ENCODE measurements at places on chromosomes 1 and 21.
A peak's percentile ranks its signal among the peaks of the same experiment; 100 is the strongest.

DNA sequence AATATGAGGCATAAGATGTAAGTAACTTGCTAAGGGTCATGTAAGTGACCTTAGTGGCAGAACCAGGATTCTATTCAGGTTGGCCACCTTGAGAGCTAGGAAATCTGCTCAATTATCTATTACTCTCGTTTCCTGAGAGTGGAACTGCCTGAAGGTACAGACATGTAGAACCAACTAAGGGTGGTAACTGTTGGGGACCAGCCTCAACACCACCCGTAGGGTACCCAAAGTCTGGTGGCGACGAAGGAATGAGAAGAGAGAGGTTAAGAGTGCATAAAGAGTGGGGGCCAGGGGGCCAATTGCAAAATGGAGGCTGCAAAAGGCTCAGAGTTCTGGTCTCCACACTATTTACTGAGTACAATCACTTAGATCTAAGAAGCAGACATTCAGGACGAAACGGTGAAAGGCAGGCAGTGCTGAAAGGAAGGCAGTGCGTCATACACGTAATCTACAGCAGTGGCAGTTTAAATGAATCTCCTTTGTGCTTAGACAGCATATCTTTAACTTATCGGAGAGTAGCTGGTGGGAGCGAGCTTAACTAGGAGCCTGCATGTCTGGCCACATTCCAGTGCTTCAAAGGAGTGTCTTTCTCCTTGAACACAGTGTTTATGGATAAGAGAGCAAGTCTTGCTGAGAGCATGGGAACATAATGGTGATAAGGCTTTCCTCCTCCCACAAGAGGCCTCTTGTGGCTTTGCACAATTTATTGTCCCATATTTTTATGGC lies 25.0 kb downstream of the SRSF4 start:
- DNase-seq, result peak; percentile 94

- DNase-seq, result no peak
Measured at GRCh38 chr1:54052431-54052933, 522 bp downstream of the TMEM59 start.

DNA sequence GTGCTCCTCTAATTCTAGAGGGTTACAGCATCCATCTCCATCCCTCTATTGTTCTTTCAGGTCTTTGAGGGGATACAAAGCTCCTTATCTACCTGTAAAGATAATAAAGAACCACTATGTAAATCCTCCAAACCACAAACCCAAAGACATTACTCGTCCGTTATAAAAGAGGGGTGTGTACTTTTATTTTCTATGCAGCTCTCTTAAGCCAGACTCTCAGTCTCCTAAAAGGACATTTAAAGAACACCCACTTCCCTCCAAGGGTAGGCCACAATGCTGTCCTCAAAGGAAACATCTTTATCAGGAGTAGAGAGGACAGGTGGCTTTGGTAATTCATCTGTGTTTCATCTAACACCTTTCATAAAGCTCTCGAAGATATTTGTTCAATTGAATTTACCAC lies 67.9 kb upstream of the DYNLT5 start:
- DNase-seq, result no peak

DNA sequence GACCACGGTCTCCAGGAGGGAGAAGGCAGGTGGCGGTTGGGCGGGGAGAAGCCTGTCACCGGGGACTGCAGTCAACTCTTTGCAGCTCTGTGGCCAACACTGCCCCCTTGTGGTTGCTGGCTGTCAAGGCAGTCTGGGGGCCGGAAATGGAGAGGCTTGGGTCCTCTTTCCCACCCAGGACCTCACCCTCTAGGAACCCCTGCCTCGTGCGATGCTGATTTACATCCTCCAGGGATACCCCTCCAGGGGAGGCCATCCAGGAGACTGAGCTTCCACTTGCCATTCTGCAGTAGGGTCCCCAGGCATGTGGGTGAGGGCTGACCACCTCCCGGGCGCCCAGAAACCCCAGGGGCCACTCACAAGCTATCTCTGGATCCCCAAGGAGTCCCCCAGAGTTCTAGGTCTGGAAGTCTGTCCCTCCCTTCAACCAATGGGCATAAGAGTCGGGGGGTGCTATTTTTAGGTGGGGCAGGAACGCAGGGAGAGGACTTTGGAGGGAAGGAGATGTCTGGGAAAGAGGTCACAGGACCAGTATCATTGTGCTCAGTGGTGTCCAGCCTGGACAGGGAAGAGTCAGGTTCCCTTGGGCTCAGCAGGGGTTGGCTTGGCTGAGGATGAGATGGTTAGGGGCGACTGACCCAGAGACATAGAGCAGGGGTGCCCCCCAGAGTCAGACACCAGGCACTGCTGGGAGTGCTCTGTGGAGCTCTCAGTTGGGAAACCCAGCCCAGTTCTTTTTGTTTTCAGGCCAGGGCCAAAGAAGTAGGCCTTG lies 7.1 kb upstream of the GPR61 start:
- peak; percentile 24 for DNase-seq

- no peak for DNase-seq
Measured at GRCh38 chr1:76379506-76379905, 305.0 kb downstream of the ST6GALNAC3 start.

- DNase-seq, result no peak
Measured at GRCh38 chr1:186214791-186215190, 160.3 kb downstream of the TPR start.

DNA sequence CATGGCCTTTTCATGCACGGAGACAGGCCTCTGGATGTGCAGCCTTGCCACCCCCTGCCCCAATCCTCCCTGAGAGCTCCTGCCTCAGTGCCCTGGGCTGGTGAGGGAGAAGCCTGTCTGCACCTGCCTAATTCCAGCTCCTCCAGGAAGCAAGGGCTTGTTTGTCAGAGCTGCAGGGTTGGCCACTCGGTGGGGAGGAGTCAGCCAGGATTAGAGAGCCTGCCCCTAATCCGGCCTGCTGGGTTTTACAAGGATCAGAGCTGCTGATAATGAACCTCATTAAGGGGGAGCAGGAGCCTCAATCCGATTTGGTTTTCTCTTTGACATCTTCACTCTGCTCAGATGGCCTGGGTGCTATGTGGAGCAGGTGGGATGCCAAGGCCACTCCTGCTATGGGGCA lies 31.9 kb upstream of the LHX4 start:
- no peak for DNase-seq

DNA sequence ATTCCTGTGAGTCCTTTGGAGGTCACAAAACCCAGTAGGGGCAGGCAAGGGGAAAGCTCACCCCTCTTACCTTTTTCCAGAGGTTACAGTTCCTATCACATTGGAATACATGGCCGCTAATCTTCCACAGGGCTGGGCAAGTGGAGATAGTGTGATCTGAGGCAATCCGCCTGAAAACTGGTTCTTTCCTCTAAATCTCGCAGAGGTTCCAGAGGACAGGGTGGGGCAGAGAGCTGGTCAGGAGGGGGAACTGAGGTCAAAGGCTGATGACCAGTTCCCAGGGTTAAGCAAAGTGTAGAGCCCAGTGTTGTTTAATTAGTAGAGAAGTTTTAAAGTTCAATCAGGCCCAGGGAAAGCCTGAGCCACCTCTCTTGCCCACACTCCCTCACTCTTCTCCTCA lies at the start of gene SERPINC1:
SERPINC1 (minus strand) TSS at position 179 of the 400 bp plus-strand sequence; CDS start at position 111, 68 bp downstream.
- DNase-seq, result no peak

GRCh38 chr1:229856009-229856650 lies 210.9 kb upstream of the GALNT2 start:
- DNase-seq, result no peak

DNA sequence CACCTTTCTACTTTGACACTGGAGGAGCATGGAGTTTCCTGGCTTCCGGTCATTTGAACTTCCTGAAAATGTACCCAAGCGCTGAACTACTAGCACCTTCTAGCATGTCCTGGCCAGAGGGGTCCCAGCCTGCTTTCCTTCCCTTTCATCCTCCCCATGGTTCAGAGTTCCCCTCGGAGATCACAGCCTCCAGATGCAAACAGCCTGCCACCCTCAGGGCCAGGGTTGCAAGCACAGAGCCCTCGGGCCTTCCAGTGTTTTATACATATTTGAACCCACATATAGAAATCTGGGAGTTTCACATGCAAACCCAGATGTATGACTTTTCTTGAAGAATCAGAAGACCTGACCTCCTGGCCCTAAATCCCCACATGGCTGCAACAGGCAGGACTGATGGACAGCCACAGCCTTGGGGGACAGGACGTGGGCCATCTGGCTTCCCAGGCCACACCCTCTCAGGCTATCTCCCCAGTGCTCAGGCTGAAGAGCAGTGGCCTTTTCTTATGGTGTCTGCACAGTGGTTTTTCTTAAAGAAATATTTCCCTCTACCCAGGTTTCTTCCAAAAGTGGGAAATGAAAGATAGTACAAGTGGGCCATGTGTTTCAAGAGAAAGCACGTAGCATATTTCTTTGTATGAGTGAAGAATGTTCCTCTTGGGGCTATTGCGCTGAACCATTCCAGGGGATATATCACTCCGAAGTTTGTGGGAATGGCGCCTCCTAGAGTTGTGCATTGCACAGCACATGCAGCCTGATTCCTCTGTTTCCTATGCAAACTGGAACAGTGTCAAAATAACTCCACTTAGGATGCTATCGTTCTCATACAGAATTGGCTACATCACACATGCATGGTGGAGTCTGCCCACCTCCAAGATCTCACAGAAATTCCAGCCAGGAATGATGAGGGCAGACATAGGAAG lies 232.0 kb upstream of the VAMP3 start:
- no peak for DNase-seq

GRCh38 chr1:19533626-19534025 lies 48.3 kb upstream of the CAPZB start:
- no peak for DNase-seq

DNA sequence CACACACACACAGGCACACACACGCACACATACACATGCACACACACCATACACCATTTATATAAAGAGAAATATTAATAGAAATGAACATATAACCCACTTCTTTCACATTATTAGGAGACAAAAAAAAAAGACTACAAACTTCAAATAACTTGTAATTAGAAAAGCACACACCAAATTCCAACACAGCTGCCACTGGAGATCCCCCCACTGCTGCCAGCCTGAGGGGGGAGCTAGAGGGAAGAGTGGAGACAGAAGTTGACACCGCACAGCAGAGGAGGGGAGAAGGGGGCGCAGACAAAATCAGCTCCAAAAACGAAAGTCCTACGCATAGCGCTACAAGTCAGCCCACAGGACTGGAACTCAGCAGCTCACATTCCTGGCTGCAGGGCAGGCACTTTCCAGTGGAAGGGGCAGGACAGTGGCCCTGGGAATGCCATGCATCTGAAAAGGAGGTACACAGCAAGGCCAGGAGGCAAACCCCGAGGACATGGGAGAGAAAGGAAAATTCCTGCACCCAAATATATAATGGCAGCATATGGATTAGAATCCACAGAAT lies 36.5 kb downstream of the LGALS8 start:
- no peak for DNase-seq

DNA sequence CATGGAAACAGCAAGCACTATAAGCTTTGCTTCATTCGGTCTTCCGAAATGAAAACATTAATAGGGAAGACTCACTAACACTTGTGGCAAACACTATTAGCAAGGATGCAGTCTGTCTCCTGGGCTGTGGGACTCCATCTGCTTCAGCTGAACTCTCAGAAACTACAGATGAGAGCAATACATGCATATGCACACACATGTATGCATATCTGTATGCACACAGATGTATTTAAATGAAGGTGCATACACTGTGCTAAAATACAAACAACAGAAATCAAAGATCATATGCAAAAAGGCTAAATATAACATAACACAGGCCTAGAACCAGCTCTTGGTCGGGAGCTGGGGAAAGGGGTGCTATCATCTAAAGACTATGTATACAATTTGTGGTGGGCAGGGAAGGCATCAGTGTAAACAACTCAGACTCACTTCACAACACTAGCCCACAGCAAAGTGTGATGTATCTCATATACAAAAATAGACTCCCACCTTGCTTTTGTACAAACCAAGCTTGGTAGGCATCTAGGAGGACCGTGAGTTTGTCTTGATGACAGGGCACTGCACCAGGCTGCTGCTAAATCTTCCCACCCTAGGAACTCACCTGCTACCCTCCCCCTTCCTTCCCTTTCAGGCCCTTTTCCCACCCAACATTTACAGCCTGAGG lies 32.8 kb downstream of the CDC7 start:
- DNase-seq, result no peak

DNA sequence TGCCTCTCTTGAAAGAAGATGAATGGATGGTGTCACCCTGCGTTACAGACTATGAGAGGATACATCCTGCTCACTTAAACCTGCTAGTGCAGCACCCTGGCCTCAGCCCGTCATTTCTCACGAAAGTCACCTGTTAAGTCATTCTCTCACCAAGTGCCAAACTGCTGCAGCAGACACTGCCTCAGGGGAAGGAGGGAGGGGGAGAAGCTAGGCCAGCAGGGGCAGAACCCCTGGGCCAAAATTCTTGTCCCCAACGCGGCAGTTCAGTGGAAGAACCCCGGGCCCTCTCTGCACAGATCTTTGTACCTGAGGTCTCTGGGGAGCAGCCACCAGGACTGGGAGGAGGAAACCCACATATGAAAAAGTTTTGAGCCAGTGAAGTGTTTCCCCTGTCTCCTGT lies 37.6 kb downstream of the SYT6 start:
- no peak for DNase-seq

DNA sequence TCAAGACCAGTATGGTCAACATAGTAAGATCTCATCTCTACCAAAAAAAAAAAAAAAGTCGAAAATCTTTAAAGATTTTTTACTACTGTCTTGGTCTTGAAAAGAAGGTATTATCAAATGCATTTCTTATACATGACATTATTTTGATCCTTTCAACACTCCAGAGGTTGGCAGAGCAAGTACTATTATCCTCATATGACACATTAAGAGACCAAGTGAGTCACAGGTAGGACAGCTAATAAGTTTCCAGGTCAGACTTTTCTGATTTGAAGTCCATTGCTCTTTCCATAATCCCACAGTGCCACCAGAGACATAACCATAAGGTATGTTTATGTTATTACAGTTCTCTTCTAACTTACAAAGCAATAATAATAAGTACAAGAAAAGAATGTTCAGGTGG lies 15.2 kb downstream of the DBT start:
- DNase-seq, result no peak

GRCh38 chr1:225413708-225414375 lies 14.0 kb downstream of the LBR start:
- DNase-seq, result no peak

DNA sequence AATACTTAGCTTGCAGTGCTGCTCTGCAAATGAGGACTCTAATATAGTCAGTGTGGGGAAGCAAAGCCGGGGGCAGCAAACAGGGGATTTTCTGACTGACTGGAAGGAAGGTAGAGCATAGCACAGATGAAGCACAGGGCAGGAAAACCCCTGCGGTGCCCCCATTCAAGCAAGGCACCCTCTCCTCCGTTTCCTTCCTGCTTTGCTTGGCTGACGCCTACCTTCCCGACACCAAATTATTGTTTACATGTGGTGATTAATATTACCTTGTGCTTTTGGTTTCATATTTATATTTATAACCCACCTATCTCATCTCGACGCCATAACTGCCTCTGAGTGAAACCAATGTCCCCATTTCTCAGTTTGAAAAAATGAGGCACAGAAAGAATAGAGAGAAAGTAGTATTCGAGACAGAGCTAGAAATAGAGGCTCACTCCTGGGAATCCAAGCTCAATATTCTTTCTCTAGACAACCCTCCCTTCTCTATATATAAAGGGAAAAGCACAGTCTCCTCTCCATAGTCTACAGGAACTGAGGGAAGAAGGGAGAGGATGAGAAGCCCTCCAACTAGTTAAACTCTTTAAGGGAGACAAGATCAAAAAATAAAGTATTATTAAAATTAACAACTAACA lies 41.3 kb downstream of the PIK3C2B start:
- peak; percentile 66 for DNase-seq

- no peak for DNase-seq
Measured at GRCh38 chr1:145692785-145693443, 14.3 kb downstream of the PDZK1 start.

- DNase-seq, result no peak
Measured at GRCh38 chr21:45403133-45403824, 1.7 kb upstream of the COL18A1 start.

Measured in SK-N-MC (cell line).